Right renal pelvis (tissue), 4 donors: ENCODE measurements at places on chromosomes 2 and 18. TPM values are rescaled to one million over a fixed set of nuclear protein-coding genes. Genes with fewer than 3 reads are reported as not detected.

The HOXD3 gene
- 26.4 TPM for polyA plus RNA-seq

- no peak for DNase-seq
Measured at GRCh38 chr2:232473467-232473890, 14.2 kb downstream of the ECEL1 start.

- peak; percentile 31 for DNase-seq
Measured at GRCh38 chr18:57802213-57803102, 657 bp downstream of the ATP8B1 start.

DNA sequence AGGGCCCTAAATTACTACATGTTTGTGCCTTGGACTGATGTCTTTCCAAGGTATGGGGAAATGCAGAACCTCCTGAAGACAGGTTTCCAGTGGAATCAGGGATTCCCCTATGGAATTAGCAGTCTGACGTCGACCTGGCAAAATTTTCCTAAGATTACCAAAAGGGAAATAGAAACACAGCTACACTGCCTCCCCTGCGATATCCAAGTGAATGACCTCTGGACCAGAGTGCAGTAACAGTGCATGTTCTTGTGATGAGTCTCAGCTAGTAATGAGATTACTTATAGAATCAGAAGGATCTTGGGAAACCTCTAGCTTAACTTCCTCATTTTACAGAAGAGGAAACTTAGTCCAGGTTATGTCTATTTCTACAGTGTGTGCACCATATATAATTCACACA lies 21.3 kb upstream of the CHST9 start:
- DNase-seq: no peak

The CYP27C1 gene
- polyA plus RNA-seq: 8.7 TPM

DNA sequence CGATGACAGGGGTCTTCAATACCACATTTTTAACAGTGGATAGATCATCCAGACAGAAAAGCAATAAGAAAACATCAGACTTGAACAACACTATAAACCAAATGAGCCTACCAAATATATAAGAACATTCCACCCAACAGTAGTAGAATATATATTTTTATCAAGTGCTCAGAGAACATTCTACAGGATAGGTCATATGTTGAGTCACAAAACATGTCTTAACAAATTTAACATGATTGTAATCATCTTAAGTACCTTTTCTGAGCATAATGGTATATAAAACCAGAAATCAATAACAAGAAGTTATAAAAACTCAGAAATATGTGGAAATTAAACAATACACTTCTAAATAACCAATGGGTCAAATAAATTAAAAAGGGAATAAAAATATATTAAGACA lies 194.0 kb upstream of the CYP26B1 start:
- no peak for DNase-seq

DNA sequence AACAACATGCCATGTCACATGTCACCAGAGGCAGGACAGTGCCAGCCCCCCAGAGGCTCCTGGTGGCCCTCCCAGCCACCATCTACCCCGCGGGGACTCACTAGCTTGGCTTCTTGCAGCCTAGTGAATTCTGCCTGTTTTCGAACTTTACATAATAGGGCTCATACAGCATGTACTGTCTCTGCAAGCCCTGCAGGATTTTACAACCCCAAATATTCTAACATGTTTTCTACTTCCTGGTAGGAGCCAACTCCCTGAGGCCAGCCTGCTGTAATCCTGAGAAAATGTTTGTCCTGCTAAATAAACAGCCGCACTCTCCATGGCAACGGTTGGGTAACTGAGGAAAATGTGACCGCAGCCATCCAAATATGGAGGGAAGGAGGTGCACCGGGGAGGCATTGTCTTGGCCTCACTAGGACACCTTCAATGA lies 2.7 kb downstream of the PER2 start:
- DNase-seq: no peak

DNA sequence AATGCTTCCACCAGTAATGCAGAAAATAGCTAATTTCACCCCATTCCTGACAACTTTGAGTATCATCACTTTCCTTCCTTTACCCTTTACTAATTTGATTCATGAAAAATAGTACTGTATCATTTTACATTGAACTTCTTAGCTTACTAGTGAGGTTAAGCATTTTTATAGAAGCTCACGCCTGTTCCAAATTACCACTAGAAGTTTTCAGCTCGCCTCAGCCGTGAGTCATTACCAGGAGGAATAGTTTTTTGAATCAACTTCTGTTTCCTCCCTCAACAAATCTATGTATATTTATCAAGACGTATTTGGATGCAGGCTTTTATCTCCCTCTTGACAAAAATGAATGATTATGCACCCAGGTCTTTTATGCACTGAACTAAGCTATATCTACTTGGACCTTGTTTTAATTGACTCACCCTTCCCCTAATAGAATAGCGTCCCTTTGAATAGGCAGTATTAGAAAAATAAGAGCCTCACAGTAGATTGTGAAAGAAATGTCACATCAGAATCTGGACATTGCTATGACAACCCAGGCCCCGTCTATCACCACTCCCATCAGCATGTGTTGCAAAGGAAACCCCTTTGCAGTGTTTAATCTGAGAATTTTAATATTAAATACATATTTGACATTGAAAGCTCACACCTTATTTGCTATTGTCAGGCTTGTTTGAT lies 207.4 kb upstream of the NRP2 start:
- DNase-seq: no peak

GRCh38 chr2:204776781-204777559 lies 231.7 kb downstream of the PARD3B start:
- no peak for DNase-seq

- no peak for DNase-seq
Measured at GRCh38 chr2:73324126-73324725, 30.9 kb upstream of the EGR4 start.

The HOXD9 gene
- 73.8 TPM for polyA plus RNA-seq

GRCh38 chr18:50331691-50332090 lies 43.2 kb upstream of the SKA1 start:
- no peak for DNase-seq

DNA sequence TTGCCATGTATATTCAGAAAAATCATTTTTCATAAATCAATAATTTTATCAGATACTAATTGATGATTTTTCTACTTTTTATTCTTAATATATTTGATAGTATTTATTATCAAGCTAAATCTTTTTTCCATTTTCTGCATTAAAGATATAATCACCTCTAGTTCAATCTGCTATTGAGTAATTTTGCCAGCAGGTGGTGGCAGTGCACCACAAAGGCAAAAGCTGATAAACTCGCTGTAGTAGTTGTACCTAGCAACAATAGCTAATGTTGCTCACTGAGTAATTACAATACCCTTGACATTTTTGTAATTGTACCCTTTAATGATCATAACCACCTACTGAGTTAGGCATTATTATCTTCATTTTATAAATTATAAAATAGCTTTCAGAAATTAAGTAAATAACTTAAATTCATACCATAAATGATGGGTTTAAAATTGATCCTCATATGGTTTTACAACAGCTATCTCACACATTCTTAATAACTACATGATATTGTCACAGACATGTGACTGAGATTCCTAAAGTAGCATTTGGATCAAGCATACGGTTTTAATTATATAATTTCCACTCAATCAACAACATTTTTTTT lies 52.0 kb upstream of the CALCRL start:
- DNase-seq: peak; percentile 22

GRCh38 chr18:519019-519879 lies 18.7 kb upstream of the COLEC12 start:
- DNase-seq: no peak

DNA sequence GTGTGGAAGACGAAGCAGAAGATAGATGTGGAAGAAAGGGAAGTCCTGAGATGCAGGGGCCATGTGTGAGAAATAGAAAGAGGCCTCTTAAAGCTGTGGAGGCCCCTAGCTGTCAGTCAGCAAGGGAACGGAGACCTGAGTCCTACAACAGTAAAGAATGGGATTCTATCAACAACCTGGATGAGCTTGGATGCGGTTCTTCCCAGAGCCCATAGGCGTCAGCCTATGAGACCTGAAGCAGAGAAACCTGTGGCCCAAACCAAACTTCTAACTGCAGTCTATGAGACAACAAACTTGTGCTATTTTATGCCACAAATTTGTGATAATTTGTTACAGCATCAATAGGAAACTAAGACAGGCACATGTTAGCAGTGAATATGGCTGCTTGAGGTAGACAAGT lies 583.7 kb downstream of the ADCYAP1 start:
- DNase-seq: no peak

The CAPN14 gene
- 0.07 TPM for polyA plus RNA-seq
